ENCODE measurements at places on chromosomes 7 and 10.

DNA sequence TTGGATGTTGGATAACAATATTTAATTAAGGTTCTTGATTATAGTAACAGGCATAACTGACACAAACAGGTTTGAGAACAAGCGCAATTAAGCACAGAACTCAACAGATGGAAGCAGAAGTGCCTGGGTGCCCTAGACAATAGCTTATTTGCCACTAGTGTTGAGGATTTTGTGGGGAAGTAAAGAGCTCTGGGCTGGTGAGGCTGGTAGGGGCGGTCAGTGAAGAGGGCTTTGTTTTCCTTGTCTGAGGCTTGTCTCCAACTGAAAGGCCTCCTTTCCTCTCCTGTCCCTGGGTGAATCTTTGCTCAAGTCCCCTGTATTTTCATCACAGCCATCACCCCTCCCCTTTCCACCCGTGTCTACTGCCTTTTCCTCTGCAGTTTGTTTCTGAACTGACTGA, 104.6 kb downstream of the KAT6B start:
- DNase-seq = no peak

DNA sequence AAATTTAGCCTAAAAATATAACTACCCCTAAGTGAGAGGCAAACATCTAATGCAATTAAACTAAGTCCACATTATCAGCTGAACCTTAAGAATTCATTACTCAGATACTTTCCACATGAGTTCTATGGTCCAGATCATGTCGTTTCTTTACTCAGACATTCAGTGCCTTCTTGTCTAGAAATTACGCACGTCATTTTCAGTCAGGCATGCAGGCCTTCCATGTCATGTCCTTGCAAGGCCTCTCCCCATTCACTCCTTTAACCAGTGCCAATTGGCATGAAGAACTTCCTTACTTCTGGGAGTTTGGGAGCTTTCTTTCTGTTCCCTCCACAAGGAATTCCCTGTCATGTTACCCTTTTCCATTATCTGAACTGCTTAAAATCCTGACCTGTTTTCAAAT, 118.8 kb downstream of the NRP1 start:
- DNase-seq = no peak

- no peak for DNase-seq
Measured at GRCh38 chr7:110399421-110399820, 691.5 kb upstream of the LRRN3 start.

- no peak for DNase-seq
Measured at GRCh38 chr10:70441161-70441894, at the start of gene NODAL. NODAL (minus strand) TSS chr10:70441681; CDS start chr10:70441667, 14 bp downstream.

- no peak for DNase-seq
Measured at GRCh38 chr10:77556990-77557601, 80.5 kb downstream of the KCNMA1 start.

DNA sequence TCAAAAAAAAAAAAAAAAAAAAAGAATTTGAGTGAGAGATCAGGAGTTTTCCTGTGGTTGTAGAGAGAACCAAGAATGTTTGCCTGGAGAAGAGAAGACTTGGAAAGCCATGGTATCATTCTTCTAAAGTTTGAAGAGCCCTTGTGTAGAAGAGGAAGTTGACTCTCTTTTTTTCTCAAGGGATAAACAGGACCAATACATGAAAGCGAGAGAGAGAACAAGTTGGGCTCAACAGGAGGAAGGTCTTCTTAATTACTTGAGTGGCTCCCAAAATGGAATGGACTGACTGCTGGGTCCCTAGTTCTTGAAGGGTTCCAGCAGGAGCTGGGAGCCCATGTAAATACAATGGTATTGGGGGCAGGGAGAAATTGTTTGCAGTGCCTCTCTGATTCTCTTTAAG, 173.3 kb upstream of the ADO start:
- no peak for DNase-seq

DNA sequence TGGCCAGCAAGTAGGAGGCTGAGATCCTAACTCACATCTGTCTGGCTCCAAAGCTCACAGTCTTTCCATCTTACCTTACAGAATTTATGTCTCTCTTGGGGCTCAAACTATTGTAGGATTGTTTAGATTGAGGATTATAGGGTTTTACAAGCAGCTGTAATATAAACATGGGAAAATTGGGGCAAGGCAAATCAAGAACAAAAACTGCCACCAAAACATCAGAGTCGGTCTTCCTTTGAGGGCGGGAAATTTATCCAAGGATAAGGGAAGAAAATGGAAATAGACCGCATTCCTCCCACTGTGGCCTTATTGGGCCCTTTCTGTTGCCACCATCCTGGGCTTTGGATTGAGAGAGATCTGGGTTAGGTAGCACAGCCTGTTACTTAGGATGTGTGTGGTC, 22.5 kb downstream of the RBM20 start:
- DNase-seq = no peak

DNA sequence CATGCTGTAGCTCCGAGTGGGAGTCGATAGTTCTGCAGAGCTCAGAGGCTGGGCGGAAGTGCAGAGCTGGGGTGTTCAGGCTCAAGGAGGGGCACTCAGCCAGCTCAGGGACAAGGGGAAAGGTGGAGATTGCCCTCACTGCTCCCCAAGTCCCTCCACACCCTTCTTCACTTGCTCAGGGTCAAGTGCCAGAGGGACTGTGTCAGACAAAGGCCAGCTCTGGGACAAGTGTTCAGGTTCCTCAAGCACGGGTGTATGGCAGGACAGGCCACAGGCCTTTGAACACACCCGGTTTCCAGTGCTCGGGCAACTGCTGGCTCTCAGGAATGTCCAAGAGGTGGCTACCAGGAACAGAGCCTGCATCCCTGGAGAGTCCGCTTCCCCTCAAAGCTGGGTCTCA, 293.0 kb upstream of the PODXL start:
- DNase-seq = no peak

GRCh38 chr7:16881844-16882243, at the start of gene AGR3:
AGR3 (minus strand) TSS chr7:16881983; CDS start chr7:16878618, 3,365 bp downstream.
- DNase-seq = no peak

GRCh38 chr10:35641676-35642034, 441 bp downstream of the FZD8 start:
- no peak for DNase-seq

Data from stimulated activated CD4-positive, alpha-beta T cell treated with anti-CD3 and anti-CD28 coated beads, Interleukin-12 subunit alpha, Interleukin-12 subunit beta, amount 100 ng/mL, for 24 hours (primary cell).